ENCODE measurements at places on chromosomes 12 and 14. TPM values are rescaled to one million over a fixed set of nuclear protein-coding genes. Genes with fewer than 3 reads are reported as not detected.

Gene CMTM5
- 1.0 TPM for polyA plus RNA-seq

Gene KRT5
- polyA plus RNA-seq: 0.22 TPM

Gene DDN
- 65.9 TPM for polyA plus RNA-seq

Gene APOF
- 0.08 TPM for polyA plus RNA-seq

Gene TSHR
- 0.88 TPM for polyA plus RNA-seq

Gene SIX6
- not detected for polyA plus RNA-seq

Gene VIPAS39
- polyA plus RNA-seq: 35.0 TPM

Gene PTPRQ
- 53.1 TPM for polyA plus RNA-seq

GRCh38 chr12:107655281-107656065 lies 30.1 kb upstream of the PWP1 start:
- DNase-seq: no peak

- DNase-seq: no peak
These were observed 464.0 kb downstream of the RAD51B start for GRCh38 chr14:68283378-68284123.

- no peak for DNase-seq
These were observed 272.0 kb downstream of the SSPN start for GRCh38 chr12:26467351-26467750.

GRCh38 chr14:50978888-50979287 lies 34.6 kb upstream of the PYGL start:
- no peak for DNase-seq

- no peak for DNase-seq
These were observed 26.9 kb downstream of the HIP1R start for GRCh38 chr12:122862110-122862634.

GRCh38 chr12:42213023-42213422 lies 25.0 kb downstream of the YAF2 start:
- DNase-seq: no peak

DNA sequence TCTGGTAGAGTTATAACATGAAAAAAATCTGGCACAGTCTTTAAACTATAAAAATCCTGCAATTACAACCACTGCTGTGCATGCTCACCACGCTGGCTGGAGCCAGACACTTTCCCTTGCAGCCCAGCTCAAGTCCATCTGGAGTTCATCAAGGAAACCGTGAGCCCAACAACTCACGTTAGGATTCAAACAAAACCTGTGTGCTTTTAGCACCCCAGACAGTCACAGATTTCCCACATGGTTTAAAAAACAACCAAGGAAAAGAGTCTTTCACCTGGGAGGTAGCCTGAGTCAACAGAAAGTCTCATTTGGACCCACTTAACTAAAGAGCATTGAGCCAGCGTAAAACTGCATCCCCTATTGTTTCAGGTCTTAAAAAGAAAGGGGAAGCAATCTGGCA lies 4.7 kb downstream of the LRIG3 start:
- peak; percentile 79 for DNase-seq

- DNase-seq: no peak
These were observed 3.0 kb upstream of the CISTR start for GRCh38 chr12:53754633-53755264.

GRCh38 chr12:19681007-19681406 lies 241.7 kb downstream of the AEBP2 start:
- no peak for DNase-seq

Data from left kidney (tissue), 8 donors.